ENCODE measurements at places on chromosomes 5 and 9.

DNA sequence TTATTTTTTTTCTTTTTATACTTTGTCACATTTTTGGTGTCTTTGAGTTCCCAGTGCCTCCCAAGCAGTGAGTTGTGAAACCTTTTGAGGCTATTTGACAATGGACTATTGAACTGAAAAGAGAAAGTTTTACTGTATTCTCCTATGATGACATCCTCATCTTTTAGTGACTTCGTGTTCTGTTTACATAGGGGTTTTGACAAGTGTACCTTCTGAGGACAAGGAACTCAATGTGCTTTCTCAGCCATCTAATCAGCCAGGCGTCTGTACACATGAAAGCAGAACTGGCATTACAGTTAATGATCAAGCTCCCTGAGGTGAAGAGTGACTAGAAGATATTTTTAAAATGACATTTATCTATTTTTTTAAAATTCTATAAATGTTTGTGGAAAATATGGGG is 175.5 kb downstream of the ANXA1 start:
- H3K27ac ChIP-seq: no peak overlapping the region
- no peaks in the 10 kb centered on the region for H3K36me3 ChIP-seq
- H3K4me3 ChIP-seq: no peak overlapping the region
- no peaks in the 10 kb centered on the region for H3K27me3 ChIP-seq

DNA sequence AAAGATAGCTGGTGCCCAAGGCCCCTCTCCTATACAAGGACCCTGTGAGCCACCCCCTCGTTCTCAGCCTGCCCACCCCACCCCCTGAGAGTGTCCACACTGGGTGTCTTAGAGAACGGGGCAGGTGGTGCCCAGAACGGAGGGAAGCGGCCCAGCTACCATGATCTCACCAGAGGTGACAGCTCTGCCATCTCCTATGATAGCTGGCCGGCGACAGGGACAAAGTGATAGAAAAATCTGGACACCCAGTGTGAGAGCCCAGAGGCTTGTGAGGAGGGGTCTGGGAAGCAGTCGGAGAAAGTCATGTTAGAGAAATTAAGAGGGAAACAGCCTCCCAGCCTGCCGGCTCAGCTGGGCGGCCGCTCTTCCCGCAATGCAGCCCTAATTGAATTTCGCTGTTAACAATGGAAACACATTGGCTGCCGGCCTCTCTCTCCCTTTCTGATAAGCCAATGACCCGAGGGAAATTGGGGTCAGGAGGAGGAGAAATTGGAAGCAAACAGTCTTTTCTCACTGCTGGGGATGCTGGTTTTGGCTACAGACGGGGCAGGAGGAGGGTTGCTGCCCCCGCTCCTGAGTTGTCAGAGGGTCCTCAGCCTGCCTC is 32.3 kb downstream of the HK3 start:
- H3K27me3 ChIP-seq: peaks cover 83% of the 10 kb centered on the region
- no peaks in the 10 kb centered on the region for H3K36me3 ChIP-seq
- no peak for ATAC-seq
- H3K4me1 ChIP-seq: no peaks in the 10 kb centered on the region
- H3K27ac ChIP-seq: no peak overlapping the region

DNA sequence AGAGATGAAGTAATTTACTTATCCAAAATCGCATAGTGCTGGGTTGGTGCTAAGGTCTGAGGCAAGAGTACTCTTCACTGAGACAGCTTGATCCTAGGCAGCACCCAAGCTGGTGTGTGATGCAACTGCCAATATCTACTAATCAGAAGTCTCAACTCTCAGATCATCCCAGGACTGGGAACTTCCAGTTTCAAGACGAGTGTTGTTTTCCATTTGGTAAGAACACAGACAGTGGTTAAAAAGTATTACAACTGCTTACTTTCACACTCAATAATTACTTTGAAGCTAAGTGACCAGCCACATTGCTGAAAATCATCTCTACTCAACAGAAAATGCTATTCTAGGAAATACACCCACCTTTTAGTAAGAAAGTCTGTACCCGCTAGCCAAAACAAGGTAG is 45.3 kb downstream of the FBXW11 start:
- H3K27me3 ChIP-seq: no peaks in the 10 kb centered on the region
- peak overlapping the region; percentile 67 for H3K27ac ChIP-seq
- no peak overlapping the region for H3K4me3 ChIP-seq

GRCh38 chr5:79088507-79088906 is 18.9 kb downstream of the BHMT2 start:
- H3K27ac ChIP-seq: no peak overlapping the region
- no peak for ATAC-seq
- no peaks in the 10 kb centered on the region for H3K36me3 ChIP-seq
- H3K4me1 ChIP-seq: no peaks in the 10 kb centered on the region
- H3K27me3 ChIP-seq: no peaks in the 10 kb centered on the region

- no peaks in the 10 kb centered on the region for H3K36me3 ChIP-seq
- H3K4me3 ChIP-seq: no peak overlapping the region
- ATAC-seq: no peak
- no peaks in the 10 kb centered on the region for H3K4me1 ChIP-seq
- H3K27me3 ChIP-seq: no peaks in the 10 kb centered on the region
These were observed 35.3 kb upstream of the SPDL1 start for GRCh38 chr5:169548315-169548714.

Measured in gastroesophageal sphincter (tissue), 4 donors.